ENCODE measurements at places on chromosomes 7 and 10. TPM values are rescaled to one million over a fixed set of nuclear protein-coding genes. Genes with fewer than 3 reads are reported as not detected.
A peak's percentile ranks its signal among the peaks of the same experiment; 100 is the strongest.

- DNase-seq = peak; percentile 56
- H3K4me3 ChIP-seq = no peak overlapping the region
- H3K36me3 ChIP-seq = no peaks in the 10 kb centered on the region
- H3K27me3 ChIP-seq = peaks cover 62% of the 10 kb centered on the region
- H3K4me1 ChIP-seq = peaks cover 3% of the 10 kb centered on the region
- peak overlapping the region; percentile 29 for H3K27ac ChIP-seq
Observed at GRCh38 chr7:30974605-30975255, 11.0 kb downstream of the GHRHR start.

- no peaks in the 10 kb centered on the region for H3K36me3 ChIP-seq
- peaks cover 6% of the 10 kb centered on the region for H3K27me3 ChIP-seq
- peaks cover 11% of the 10 kb centered on the region for H3K4me1 ChIP-seq
- no peak overlapping the region for H3K4me3 ChIP-seq
Observed at GRCh38 chr10:71253981-71254818, 41.8 kb downstream of the UNC5B start.

- H3K4me3 ChIP-seq = no peak overlapping the region
- H3K4me1 ChIP-seq = peaks cover 32% of the 10 kb centered on the region
- H3K36me3 ChIP-seq = peaks cover 1% of the 10 kb centered on the region
- no peak overlapping the region for H3K27ac ChIP-seq
- H3K27me3 ChIP-seq = no peaks in the 10 kb centered on the region
Observed at GRCh38 chr10:22623633-22624253, 90.6 kb downstream of the PIP4K2A start.

DNA sequence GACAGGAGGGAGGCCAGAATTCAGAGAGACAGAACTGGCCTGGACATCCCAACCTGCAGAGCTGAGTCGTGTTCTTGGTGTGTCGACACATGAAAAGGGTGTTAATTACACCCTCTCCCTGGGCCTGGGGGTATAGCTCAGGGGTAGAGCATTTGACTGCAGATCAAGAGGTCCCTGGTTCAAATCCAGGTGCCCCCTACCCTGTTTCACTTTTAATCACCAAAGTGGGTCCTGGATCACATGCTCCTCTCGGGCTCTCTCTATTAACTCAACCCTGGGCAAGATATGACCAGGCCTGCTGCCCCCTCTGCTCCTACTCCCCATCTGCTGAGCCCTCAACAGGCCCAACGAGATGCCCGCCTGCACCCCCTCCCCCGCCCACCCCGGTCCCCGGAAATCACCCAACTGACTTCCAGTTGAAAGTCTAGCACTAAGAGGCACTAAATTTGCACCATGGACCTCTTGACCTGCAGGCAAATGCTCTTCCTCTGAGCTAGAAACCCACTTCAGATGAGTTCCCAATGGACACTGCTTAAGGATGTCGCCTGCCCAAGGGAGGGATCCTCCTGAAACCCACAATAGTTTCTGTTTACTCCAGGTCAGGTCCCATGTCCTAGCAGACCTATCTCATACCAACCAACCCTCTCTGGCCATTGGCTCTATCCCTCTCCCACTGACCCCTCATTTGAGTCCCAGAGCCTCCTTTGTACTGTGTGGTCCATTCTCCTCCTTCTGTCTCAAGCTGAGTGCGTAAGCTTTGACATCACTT, 137.6 kb downstream of the ZNF467 start:
- H3K4me3 ChIP-seq = no peak overlapping the region
- no peaks in the 10 kb centered on the region for H3K4me1 ChIP-seq
- no peak for DNase-seq
- H3K27ac ChIP-seq = no peak overlapping the region
- no peaks in the 10 kb centered on the region for H3K36me3 ChIP-seq

GRCh38 chr7:129162732-129163131, 18.2 kb downstream of the TSPAN33 start:
- H3K4me3 ChIP-seq = no peak overlapping the region
- no peak overlapping the region for H3K27ac ChIP-seq
- peaks cover 8% of the 10 kb centered on the region for H3K27me3 ChIP-seq
- no peak for DNase-seq

- H3K27me3 ChIP-seq = no peaks in the 10 kb centered on the region
- peak overlapping the region; percentile 65 for H3K27ac ChIP-seq
- H3K4me1 ChIP-seq = peaks cover 23% of the 10 kb centered on the region
- H3K36me3 ChIP-seq = peaks cover 44% of the 10 kb centered on the region
Observed at GRCh38 chr10:5762531-5762930, 50.7 kb downstream of the GDI2 start.

DNA sequence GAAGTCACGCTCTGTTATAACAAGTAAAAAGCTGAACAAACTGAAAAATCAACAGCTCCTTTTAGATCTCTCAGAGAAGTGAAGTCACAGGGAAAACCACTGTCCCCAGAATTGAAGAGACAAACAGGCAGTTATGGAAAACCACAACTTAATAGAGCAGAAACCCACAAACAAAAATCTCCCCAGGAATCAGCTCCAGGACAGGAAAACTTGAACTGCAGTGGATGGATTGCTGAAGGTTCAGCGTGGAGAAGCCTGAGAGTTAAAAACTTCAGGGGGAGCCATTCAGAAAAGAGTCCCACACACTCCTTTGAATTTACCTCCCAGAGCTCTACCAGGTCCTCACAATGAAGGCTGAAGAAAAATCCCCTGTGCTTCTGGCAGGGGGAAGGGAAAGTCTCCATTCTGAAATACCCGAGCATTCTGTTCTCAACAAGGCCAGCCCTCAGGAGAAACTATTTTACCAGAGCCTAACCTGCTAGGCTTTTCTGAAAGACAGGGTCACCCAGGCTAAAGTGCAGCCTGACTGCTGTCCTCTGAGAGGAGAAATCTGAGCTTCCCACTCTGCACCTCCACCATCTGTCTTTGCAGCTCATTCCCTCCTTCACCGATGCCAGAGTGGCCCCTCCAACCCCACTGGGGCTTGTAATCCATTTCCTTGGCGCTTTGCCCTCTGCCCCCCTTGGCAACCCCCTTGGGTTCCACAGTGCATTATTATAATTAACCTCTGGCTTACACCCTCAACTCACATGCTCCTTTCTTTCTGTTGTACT, 65.0 kb upstream of the CCNY start:
- H3K36me3 ChIP-seq = no peaks in the 10 kb centered on the region
- H3K27ac ChIP-seq = no peak overlapping the region
- no peaks in the 10 kb centered on the region for H3K4me1 ChIP-seq

GRCh38 chr7:97075928-97076327, 41.6 kb upstream of the SDHAF3 start:
- H3K27ac ChIP-seq = no peak overlapping the region
- H3K4me1 ChIP-seq = no peaks in the 10 kb centered on the region
- H3K36me3 ChIP-seq = no peaks in the 10 kb centered on the region
- no peak overlapping the region for H3K4me3 ChIP-seq
- DNase-seq = no peak
- peaks cover 2% of the 10 kb centered on the region for H3K27me3 ChIP-seq

GRCh38 chr7:114409750-114410149, 4.9 kb upstream of the FOXP2 start:
- peaks cover 7% of the 10 kb centered on the region for H3K27me3 ChIP-seq
- H3K27ac ChIP-seq = no peak overlapping the region
- no peaks in the 10 kb centered on the region for H3K36me3 ChIP-seq
- DNase-seq = no peak

DNA sequence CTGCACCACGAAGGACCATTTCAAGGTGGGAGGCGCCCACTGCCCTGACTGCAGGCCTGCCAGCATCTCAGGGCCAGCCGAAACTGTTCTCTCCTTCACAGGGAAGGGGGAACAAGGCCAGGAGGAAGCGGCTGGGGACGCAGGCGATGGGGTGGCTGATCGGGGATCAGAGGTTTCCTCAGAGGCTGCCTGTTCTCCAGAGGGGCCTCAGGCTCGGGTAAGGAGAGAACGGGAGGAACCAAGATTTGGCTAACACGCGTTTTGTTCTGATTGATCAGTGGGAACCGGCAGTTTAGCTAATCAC, 87.9 kb downstream of the DIP2C start:
- no peak overlapping the region for H3K4me3 ChIP-seq
- peaks cover 32% of the 10 kb centered on the region for H3K4me1 ChIP-seq
- no peak for DNase-seq
- H3K27me3 ChIP-seq = no peaks in the 10 kb centered on the region
- H3K36me3 ChIP-seq = no peaks in the 10 kb centered on the region

DNA sequence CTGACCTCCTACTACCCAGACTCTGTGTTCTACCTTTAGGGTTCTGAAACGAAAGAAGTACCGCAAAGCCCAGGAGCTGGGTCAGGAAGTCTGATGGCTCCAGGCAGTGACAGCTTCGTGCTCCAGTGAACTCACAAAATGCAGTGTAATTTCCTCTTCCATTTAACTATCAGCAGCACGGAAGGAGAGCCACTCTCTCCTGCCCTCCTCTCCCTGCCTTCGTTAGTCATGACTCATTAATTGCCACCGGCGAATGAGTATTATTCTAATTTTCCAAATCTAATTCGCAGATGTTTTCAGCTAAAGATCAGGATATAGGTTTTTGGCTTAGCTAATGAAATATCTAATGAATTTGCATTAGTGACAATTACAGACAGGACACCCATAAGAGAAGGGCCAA, 1262.0 kb downstream of the TYW1 start:
- H3K4me1 ChIP-seq = no peaks in the 10 kb centered on the region
- no peak overlapping the region for H3K27ac ChIP-seq
- no peak overlapping the region for H3K4me3 ChIP-seq
- DNase-seq = no peak

- no peaks in the 10 kb centered on the region for H3K36me3 ChIP-seq
- peak overlapping the region; percentile 2 for H3K27ac ChIP-seq
- H3K27me3 ChIP-seq = peaks cover 3% of the 10 kb centered on the region
- no peak for DNase-seq
- H3K4me1 ChIP-seq = no peaks in the 10 kb centered on the region
Observed at GRCh38 chr7:44378744-44379143, 53.4 kb upstream of the CAMK2B start.

DNA sequence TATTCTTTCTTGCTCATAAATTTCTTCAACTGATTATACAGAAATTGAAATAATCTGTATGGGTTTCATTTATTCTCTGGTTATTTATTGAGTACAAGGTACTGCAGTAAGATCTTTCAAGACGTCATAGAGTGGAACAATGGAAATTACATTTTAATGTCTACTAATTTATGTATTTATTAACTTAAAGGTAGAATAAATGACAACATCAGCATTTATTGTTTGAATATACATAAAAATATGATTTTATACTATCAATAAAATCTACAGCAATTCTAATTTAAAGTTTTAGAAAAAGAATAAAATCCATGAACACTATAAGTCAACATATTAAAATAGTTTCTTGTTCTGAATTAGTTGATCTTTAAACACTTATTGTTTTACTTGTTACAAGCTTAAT, 158.5 kb downstream of the AGMO start:
- no peaks in the 10 kb centered on the region for H3K36me3 ChIP-seq
- no peak overlapping the region for H3K27ac ChIP-seq
- peaks cover 6% of the 10 kb centered on the region for H3K4me1 ChIP-seq
- no peaks in the 10 kb centered on the region for H3K27me3 ChIP-seq
- DNase-seq = no peak

GRCh38 chr10:27285093-27285492, 44.5 kb upstream of the ACBD5 start:
- no peak overlapping the region for H3K27ac ChIP-seq
- H3K4me1 ChIP-seq = no peaks in the 10 kb centered on the region

DNA sequence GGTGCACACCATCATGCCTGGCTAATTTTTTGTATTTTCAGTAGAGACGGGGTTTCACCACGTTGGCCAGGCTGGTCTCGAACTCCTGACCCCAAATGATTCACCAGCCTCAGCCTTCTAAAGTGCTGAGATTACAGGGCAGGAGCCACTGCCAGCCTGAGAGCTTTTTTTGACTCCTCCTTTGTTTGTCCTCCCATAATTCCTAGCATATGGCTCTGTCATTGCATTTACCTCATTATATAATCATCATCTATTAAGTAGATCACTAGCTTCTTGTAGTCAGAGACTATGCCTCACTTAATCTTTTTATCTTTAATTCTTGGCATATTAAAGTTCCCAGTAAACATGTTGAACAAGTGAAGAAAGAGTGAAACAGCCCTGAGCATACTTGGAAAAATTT, 82.1 kb downstream of the CPEB3 start:
- no peaks in the 10 kb centered on the region for H3K27me3 ChIP-seq
- H3K4me3 ChIP-seq = no peak overlapping the region
- H3K36me3 ChIP-seq = no peaks in the 10 kb centered on the region
- DNase-seq = no peak
- H3K4me1 ChIP-seq = no peaks in the 10 kb centered on the region

DNA sequence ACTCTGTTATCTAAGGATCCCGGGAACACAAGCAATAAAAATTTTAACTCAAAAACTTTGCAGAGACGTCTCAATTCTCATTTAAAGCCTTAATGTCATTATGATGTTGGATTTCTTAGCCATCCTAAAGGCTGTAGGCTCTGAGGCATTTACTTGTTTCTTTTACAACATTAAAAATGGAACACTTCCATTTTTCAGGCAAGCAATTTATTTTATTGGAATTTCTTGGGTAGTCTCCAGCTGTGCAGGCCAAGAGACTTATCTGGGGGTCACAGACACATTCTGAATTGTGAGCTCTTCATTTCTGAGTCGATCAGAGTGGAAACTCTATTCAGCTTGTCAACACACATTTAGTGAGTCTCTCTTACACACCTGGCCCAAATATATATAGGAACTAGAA, 48.0 kb upstream of the KIF5B start:
- H3K4me3 ChIP-seq = no peak overlapping the region
- no peak for DNase-seq
- H3K4me1 ChIP-seq = peaks cover 9% of the 10 kb centered on the region
- H3K27me3 ChIP-seq = no peaks in the 10 kb centered on the region
- no peak overlapping the region for H3K27ac ChIP-seq

The DCLRE1A gene
- 11.1 TPM for total RNA-seq

The PON1 gene
- 2.3 TPM for total RNA-seq

The PLXDC2 gene
- 38.5 TPM for total RNA-seq

The HERC4 gene
- total RNA-seq = 62.1 TPM

The CH25H gene
- total RNA-seq = not detected

The CYP2C8 gene
- total RNA-seq = 8.1 TPM

The SFMBT2 gene
- total RNA-seq = 9.1 TPM

The IL2RA gene
- not detected for total RNA-seq

The PDZD7 gene
- 0.29 TPM for total RNA-seq

The RNLS gene
- total RNA-seq = 7.5 TPM

The CPN1 gene
- total RNA-seq = 4.5 TPM

The XRCC2 gene
- total RNA-seq = 12.2 TPM

The IDI1 gene
- 51.4 TPM for total RNA-seq

All from progenitor cell of endocrine pancreas (in vitro differentiated cells).